T-helper 22 cell (primary cell): ENCODE measurements at places on chromosomes 5 and 9.

- DNase-seq = no peak
Measured at GRCh38 chr5:160491438-160491837, 69.8 kb downstream of the PTTG1 start.

DNA sequence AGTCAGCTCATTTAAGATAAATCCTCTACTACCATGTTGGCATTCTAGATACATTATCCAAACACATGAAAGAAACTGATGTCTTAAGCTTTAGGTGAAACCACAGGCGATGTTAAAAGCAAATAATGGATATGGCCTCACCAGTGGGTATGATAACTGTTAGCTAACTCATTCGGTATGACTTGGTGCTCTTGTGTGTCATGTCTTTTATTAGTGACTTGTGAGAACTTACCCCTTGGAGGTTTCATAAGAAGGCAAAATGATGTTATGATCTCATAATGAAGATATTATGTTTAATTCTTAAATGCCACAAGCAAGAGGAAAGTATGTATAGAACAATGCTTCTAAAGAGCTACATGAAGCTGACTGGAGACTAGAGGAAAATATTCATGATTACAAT is 1227.0 kb downstream of the EFNA5 start:
- no peak for DNase-seq

DNA sequence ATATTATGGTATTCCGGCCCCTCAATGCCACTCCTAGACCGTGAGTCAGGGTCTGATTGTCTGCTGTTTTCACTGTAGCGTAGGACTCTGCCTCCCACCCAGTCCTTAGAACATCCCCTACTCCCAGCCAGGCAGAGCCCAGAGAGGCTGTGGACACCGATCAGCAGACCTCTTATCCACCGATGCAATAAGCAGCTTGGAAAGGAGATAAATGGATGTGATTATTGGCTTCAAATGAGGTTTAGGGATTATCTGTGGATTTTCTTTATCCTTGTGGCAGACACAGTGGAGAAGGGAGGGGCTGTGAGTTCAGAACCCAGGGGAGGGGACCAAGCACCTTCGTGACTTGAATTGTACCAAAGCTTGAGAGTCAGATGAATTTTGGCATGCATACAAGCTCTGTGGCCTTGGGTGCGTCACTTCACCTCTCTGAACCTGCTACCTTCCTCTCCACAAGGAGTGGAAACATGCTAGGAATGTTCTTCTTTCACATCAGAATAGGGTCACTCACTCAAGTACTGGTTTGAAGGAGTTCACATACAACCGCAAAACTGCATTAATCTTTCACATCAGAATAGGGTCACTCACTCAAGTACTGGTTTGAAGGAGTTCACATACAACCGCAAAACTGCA is 83.1 kb upstream of the CPLX2 start:
- DNase-seq = no peak

- no peak for DNase-seq
Measured at GRCh38 chr5:118988866-118989180, 476 bp upstream of the DTWD2 start.

DNA sequence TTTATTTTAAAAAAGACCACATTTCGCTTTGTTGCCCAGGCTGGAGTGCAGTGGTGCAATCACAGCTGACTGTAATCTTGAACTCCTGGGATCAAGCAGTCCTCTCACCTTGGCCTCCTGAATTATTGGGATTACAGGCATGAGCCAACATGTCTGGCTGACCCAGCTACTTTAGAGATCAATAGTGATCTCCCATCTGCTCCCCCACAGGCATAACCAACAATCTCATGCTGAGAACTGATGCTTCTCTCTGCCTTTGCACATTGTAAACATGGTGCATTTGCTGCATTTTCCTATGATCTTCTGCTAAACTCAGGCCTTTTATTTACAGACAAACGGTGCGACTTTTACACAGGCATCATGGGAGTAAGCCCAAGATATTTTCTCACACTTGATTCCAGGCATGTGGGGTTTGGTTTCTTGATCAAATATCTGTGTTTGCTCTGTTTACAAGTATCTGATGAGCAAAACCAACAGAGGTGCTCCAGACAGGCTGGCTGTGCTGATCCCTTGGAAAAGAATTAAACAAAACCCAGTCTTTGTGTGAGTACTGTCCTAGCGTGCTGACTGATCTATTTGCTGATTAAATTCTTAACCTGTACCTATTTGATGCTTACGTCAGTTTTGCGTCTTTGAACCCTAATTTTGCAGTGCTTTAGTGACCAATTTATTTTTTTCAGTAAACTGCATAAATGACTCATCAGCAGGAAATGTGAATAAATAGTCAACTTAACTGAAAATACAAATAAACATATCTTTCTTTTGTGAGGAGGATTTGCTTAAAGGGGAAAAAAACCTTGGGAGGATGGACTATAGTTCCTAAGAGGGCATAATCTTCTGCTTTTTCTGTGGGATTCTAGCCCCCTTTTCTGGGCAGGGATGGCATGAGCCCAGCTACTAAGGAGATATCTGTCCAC is 191.7 kb upstream of the NR3C1 start:
- DNase-seq = no peak

- DNase-seq = no peak
Measured at GRCh38 chr9:11702548-11702947, 990.6 kb upstream of the TYRP1 start.

- DNase-seq = no peak
Measured at GRCh38 chr9:3360245-3360644, 165.6 kb downstream of the RFX3 start.

DNA sequence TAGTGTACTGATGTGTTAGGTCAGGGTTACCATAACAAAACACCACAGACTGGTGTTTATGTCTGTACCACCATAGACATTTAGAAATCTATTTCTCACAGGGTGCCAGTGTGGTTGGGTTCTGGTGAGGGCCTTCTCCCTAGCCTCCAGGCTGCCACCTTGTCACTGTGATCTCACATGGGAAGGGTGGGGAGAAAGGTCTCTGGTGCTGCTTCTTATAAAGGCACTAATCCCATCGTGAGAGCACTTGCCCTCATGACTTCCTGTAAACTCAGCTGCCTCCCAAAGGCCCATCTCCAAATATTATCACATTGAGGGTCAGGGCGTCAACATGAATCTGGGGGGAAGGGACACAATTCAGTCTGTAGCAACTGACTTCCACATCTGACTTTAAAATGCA is 49.8 kb downstream of the PIK3R1 start:
- DNase-seq = no peak

- DNase-seq = no peak
Measured at GRCh38 chr5:137997726-137998213, 35.1 kb downstream of the FAM13B start.

GRCh38 chr5:42570966-42571960 is 148.0 kb downstream of the GHR start:
- no peak for DNase-seq

DNA sequence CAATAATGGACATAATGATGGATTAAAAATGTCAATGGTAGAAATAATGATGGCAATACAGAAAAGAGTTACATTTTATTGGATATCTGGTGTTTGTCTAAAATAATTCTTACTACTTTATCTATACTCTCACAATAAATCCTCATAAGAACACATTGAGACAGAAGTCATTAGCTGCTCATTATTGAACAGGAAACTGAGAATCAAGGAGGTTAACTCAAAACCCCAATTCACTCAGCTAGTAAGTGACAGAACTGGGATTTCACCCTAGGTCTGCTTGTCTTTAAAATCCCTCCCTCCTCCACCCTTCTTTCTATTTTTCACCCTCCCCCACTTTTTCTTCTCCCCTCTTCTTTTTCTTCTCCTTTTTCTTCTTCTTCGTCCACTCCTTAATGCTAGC is 285.8 kb upstream of the TNC start:
- no peak for DNase-seq
